ENCODE measurements at places on chromosomes 3 and 15. TPM values are rescaled to one million over a fixed set of nuclear protein-coding genes. Genes with fewer than 3 reads are reported as not detected.

The SCAP gene
- polyA plus RNA-seq = 33.9 TPM

The ROBO2 gene
- not detected for polyA plus RNA-seq

DNA sequence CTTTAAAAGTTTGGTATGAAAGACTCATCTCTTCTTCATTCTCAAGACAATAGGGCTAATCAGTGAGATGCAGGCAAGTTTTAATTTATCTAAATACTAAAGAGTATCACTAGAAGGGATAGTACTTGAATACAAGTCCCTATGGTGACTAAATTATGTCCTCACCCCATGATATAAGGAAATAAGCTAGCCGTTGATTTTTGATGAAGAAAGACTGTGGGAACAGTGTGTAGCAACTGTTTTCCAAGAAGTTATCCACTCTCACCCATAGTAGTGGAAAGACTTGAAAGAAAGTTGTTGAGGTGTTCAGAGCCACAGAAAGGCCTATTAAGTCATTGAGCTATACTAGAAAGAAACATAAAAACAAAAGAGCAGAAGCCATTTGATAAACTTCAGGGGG lies 36.7 kb downstream of the PIK3CA start:
- H3K4me1 ChIP-seq = peaks cover 49% of the 10 kb centered on the region
- H3K36me3 ChIP-seq = no peaks in the 10 kb centered on the region
- no peak overlapping the region for H3K4me3 ChIP-seq
- H3K27ac ChIP-seq = peak overlapping the region; percentile 54
- no peaks in the 10 kb centered on the region for H3K27me3 ChIP-seq

DNA sequence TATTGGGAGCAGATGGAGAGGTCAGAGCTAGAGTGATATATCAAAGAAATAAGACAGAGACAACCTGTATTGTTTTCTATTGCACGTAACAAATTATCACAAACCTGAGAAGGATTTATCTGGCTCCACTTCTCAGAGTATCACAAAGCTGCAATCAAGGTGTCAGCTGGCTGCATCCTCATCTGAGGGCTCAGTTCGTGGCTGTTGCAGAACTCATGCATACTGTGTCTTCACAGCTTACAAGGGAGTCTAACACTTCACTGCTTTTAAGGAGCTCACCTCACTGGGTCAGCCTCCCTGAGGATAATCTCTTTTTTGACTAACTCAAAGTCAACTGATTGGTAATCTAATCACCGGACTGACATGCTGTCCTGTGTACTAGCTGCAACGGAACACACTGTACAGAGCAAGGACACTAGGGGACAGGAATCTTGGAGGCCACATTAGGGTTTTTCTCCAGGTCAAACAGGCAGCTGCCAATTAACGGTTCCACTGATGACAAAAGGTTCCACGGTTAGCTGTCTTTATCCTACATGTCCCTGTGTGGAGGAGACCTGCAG lies 1006.8 kb upstream of the SEMA6D start:
- DNase-seq = no peak
- H3K27ac ChIP-seq = no peak overlapping the region
- no peaks in the 10 kb centered on the region for H3K27me3 ChIP-seq
- H3K4me3 ChIP-seq = no peak overlapping the region
- no peaks in the 10 kb centered on the region for H3K36me3 ChIP-seq

GRCh38 chr15:40785164-40785563 lies 15.4 kb downstream of the C15orf62 start:
- H3K4me3 ChIP-seq = no peak overlapping the region
- DNase-seq = no peak
- H3K36me3 ChIP-seq = no peaks in the 10 kb centered on the region
- no peak overlapping the region for H3K27ac ChIP-seq
- H3K4me1 ChIP-seq = peaks cover 31% of the 10 kb centered on the region

The AADACL2 gene
- not detected for polyA plus RNA-seq

DNA sequence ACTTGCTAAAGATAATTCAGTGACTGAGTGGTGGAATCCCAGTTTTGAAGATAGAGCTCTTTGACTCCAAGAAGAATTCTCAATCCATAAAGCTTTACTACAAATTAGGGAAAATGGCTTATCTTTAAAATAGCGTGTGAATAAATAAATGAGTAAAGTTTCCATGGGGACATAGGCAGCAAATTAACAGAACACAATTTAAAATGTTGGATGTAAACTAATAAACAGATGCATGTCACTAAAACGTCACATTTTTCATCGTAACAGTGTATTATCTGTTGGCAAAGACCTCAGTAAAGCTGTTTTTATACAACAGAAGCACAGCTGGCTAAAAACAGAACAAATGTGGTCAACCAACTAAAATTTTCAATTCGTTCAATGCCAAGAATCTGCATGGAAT lies 913.9 kb upstream of the CFAP20DC start:
- no peaks in the 10 kb centered on the region for H3K27me3 ChIP-seq
- H3K27ac ChIP-seq = no peak overlapping the region
